ENCODE measurements at places on chromosomes 3 and 15. TPM values are rescaled to one million over a fixed set of nuclear protein-coding genes. Genes with fewer than 3 reads are reported as not detected.

Gene CRTAP
- 254 TPM for total RNA-seq

Gene GOLGA8A
- total RNA-seq, result 109 TPM

Gene GRAMD2A
- total RNA-seq, result not detected

Gene ARF4
- total RNA-seq, result 81.2 TPM

Gene GALK2
- total RNA-seq, result 178 TPM

Gene CCR9
- 0.14 TPM for total RNA-seq

Gene SNUPN
- 28.3 TPM for total RNA-seq

DNA sequence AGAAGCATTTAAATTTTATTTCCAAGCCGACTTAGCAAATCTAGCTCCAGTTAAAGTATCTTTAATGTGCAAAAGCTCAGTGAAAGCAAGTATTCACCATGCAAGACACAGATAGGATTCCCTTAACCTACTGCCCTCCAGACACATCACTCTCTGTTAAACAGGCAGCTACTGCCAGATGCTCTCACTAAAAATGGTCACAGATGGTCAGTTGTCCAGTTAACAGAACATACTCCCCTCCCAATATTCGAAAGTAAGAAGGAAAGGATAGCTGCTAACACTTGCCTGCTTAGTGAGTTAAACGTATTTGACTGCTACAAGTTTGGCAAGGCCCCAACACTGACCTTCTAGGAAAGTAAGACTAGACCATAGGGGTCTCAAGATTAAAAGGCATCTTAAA is 73.7 kb downstream of the PRTG start:
- DNase-seq, result no peak

- peak; percentile 94 for DNase-seq
Measured at GRCh38 chr3:43001094-43001553, 22.0 kb downstream of the GASK1A start.

DNA sequence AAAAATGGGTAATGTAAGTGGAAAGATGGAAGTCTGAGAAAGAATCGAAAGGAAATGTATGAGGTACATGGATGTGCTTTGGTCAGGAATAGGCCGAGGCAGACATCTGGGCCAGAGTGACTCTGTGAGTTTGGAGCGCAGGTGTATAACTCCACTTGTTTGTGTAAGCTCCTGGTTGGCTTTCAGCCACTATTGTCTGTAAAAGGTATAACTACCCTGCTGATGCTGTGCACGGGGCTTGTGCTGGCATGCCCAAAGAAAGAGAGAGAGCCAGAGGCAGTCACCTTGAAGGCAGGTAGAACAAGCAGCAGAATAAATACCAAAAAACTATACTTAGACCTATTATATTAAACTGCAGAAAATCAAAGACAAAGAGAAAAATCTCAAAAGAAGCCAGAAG is 32.7 kb upstream of the CD96 start:
- no peak for DNase-seq

GRCh38 chr3:187101184-187102072 is 37.9 kb downstream of the RPL39L start:
- DNase-seq, result peak; percentile 78

DNA sequence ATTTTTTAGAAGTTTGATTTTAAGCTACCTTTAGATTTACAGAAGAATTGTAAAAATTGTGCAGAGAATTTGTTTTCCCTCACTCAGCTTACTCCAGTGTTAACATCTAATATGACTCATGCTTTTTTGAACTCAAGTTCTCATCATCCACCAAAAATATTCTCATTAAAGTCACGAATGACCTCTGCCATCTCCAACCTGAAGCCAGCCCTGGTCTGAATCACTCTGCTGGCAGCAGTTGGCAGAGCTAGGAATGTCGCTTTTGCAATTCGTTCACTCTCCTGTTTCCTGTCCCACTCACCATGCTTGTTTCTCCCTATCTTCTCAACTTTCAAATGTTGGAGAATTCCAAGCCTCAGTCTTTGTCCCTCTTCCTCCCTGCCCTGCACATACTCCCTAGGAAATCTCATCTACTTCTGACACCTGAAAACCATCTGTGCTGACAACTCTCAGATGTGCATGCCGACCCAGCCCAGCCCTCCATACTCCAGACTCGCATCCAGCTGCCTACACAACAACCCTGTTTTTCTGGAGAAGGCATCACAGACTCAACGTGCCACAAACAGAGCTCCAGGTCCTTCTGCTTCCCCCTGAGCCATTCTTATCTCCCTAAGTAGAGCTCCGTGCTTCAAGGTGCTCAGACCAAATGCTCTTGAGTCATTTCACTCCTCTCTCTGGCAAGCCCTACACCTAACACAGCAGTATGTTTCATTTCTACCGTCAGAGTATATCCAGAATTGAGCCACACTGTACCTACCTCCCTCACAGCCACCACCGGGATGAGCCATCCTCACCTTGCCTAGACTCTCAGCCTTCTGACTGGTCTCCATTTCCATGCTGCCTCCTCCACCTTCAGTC is 24.9 kb downstream of the PRR23E start:
- no peak for DNase-seq

DNA sequence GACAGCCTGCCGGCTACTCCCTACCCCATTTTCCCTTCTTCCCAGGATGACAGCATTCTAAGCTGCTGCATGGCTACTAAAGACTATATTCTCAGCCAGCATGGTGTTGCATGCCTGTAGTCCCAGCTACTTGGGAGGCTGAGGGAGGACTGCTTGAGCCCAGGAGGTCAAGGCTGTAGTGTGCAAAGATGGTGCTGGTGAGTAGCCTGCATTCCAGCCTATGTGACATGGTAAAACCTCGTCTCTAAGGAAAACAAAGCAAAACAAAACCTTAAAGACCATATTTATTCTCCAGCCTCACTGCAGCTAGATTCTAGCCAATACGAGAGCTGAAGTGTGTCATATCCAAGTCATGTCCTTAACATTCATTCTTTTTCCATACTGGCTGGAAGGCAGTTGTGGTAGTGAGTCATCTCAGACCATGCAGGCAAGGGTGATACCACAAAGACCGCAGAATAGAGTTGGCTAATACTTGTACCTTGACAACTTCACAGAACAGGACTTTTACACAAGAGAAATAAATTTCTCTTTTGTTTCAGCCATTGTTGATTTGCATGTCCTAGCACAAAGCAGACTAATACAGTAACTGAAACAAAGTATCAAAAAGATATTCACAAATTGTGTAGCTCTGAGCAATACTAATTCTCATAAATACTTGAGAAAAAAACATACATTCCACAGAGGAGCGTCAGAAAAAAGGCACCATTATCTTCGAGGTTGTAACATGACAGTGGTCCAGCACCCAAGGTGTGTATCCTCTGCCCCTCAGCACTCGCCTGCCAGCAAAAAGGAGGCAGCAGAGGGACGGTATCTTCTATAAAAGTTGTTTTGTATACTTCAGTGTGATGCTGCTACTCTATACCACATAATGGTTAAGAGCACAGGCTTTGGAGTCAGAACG is 14.8 kb downstream of the PBRM1 start:
- DNase-seq, result no peak

- DNase-seq, result no peak
Measured at GRCh38 chr15:74387621-74388362, 20.3 kb upstream of the CYP11A1 start.

DNA sequence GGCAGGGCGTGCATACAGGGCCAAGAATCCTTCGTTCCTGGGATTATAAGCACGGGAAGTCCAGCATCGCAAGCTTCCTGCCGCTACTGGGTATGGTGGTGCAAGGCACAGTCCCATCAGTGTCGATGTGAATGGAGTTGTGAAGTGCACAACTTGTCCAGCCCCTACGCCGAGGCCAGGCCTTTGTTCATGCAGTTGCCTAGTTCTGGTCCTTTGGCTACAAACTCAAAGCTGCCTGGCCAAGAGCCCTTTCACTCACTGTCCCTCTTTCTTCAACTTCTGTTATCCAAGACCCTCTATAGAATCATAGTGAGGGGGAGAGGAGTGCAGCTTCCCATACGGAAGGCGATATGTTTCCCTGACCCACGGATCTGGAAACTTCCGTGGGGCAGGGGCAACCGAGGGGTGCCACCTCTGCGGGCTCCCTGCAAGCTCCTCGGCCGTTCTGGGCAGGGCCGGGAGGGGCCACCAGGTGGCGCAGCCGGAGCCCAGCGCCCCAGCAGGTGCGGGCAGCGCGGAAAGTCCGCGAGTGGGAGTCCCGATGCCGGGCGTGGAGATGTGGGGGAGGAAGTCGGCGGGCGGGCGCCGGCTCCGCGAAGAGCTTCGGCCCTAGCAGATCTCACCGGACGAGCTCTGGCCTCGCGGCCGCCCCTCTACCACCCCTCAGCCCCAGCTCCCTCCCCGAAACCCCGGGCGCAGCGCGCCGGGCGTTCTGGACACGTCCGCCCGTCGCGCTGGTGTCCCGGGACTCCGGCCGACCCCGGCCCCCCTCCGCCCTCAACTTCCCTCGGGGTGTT is 693 bp downstream of the RASGRP1 start:
- peak; percentile 52 for DNase-seq

- DNase-seq, result no peak
Measured at GRCh38 chr15:101692801-101693598, 31.3 kb downstream of the TARS3 start.

GRCh38 chr3:108202834-108203233 is 19.4 kb downstream of the IFT57 start:
- no peak for DNase-seq

DNA sequence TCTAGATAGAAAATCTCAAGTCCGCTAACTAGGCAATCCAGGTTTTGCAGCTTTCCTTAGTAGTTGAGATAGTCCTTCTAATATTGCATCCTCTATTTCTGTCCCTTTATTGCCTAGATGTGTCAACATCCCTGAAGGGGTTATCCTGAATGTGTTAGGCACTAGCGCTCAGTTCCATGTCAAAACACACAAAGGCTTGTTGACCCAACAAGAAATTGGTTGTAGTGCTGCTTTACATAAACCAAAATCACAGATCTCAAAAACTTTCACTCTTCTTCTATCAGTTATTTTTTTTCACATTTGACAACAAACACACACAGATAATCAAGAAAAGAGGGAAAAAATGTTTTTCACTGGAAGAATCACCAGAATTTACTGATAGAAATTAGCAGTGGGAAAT is 51.4 kb upstream of the SOX2 start:
- DNase-seq, result no peak

DNA sequence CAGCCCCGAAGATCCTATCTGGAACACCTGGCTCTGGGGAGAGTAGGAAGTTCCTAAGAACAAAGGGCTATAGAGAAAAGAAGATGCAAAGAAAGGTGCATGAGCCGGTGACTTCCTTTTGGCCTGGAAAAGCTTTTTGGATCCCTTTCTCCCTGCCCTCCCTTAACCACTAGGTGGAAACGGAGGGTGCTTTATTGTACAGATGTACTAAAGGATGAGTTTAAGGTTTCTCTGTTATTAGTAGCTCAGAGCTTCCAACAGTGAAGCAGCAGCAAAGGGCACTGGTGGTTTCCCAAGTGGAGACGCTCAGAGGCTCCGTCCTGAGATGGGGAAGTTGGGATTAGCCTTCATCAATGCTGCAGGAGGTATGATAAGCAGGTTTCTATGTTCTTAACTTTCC is 5.9 kb upstream of the ADGRG7 start:
- no peak for DNase-seq

GRCh38 chr3:147404800-147405230 is 1.5 kb downstream of the ZIC4 start:
- no peak for DNase-seq

GRCh38 chr3:41893977-41894376 is 67.9 kb downstream of the ULK4 start:
- no peak for DNase-seq

DNA sequence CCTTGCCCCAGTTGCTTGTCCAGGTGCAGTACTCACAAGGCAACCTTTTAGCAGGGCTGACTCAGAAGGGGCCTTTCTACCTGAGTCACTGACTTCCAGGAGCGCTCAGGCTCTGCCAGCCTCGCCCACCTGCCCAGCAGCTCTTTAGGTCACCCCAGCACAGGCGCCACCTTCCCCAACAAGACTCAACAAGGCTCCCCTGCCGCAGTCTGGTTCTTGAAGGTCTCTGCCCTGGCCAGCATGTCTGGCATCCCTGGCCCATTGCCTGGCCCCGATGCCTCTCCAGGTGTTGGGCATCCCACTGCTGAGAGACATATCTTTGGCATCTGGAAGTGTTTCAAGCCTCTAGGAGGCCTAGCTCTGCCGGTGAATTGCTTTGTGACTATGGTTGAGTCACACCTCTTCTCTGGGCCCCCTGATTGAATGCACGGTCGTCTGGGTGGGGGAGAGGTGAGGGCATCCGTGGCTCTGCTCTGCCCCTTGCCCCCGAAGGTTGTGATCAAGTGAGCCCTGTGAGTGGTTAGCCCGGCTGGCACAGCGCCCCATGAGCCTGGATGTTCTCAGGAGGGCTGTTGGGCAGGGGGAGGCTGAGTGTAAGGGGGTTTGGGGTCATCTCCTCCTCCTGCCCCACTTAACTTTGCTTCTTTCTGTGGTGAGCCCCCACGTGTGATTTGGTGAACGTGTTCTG is 21.6 kb downstream of the SNX33 start:
- no peak for DNase-seq

Measured in uterus (tissue), 4 donors.